Cortex of kidney (tissue), 1 donor: ENCODE measurements at places on chromosomes 6 and 20.

DNA sequence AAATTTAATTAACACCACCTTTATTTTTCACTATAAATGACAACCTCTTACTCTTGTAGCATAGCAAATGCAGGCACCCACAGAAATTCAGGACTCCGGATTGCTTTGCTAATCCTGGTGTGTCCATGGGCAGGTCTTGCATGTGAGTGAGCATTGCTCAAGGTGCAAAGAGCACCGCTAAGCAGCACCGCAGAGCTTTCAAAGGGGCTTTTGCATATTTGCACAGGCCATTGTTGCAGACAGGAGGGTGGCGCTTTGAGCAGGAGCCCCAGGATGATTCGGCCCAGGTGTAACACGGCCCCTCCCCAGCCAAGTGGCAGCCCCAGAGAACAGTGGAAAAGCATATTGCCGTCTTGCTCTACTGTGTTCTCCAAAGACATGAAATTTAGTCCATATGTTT, 293.2 kb downstream of the NRN1 start:
- no peak for DNase-seq

DNA sequence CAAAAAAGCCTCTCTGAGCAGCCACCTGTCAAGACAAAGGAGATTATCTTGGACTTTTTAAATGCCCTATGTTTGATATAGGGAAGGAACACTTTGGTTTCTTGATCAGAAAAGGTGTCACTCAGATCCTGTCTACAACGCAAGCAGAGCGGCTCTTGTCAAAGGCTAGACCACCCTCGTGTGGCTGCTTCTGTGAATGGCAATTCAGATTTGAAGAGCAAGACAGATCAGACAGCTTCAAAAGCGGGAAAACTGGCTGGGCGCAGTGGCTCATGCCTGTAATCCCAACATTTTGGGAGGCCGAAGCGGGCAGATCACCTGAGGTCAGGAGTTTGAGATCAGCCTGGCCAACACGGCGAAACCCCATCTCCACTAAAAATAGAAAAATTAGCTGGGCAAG, 10.1 kb upstream of the NXT1 start:
- no peak for DNase-seq

DNA sequence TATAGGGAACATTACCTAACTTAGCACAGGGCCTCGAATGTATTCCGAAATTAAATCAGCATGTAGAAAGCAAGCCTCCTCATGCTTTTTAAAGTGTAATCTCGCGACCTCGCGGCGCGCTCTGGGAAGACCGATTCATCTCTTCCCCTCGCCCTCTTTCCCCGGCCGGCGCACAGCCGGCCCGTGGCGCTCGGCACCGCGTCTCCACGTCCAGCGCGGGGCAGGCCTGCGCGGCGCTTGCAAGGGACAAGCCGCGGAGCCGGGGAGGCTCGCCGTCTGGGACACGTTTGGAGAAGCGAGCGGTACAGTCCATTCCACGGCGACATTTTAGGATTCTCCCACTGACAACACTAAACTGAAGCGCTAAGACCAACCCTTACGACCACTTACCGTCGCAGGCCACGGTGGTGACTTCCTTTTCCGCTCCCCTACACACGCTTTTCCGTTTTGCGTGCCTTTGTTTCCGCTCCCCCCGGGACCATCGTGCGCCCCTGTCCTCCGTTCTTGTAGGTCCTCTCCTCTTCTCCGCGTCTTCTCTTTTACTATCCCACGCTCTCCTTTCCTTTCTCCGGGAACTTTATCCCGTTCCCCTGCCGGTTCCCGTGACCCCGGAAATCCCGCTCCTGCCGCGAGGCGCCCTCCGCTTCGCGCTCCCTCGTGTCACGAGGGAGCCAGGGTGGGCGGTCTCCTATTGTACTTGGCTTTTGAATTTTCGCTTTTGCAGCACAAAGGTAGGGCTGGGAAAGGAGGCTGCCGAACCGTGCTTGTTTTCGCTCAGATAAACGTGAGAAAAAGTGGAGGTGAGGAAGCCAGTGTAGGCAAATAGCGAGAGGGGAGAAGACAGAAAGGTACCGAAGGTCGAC, at the start of gene ECHDC1:
Gene ECHDC1, minus strand, starts transcription at position 664 of the 863 bp plus-strand sequence. CDS start 12,581 bp downstream, outside the sequence.
- DNase-seq = no peak

- DNase-seq = no peak
These were observed 37.1 kb downstream of the SUN5 start for GRCh38 chr20:32966881-32967781.

DNA sequence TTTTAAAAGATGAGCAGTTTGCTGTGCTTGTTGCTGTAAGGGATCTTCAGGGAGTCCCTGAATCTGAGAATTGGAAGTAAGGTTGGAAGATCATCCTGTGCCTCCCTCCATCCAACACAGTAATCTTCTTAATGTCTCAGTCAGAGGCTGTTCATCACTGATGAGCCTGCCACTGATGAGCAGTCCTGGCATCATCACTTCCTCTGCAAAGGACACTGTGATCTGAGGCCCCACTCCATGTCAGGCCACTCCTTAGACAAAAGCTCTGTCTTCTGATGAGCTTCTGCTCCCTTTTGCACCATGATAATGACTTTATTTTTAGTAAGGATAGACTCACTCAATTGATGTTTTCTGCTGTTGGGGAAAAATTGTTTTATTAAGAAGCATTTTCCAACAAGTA, 121.0 kb downstream of the UST start:
- DNase-seq = no peak

- no peak for DNase-seq
These were observed 2.2 kb downstream of the TM9SF4 start for GRCh38 chr20:32111753-32112152.

GRCh38 chr6:73728548-73729205, 32.7 kb downstream of the CD109 start:
- DNase-seq = no peak

GRCh38 chr6:135527116-135527959, 29.8 kb upstream of the AHI1 start:
- no peak for DNase-seq

- no peak for DNase-seq
These were observed 823.4 kb upstream of the GJE1 start for GRCh38 chr6:141309295-141309694.

GRCh38 chr6:4125500-4125899, 9.9 kb downstream of the ECI2 start:
- DNase-seq = no peak

GRCh38 chr20:43563429-43563828, 4.6 kb downstream of the SGK2 start:
- DNase-seq = no peak

DNA sequence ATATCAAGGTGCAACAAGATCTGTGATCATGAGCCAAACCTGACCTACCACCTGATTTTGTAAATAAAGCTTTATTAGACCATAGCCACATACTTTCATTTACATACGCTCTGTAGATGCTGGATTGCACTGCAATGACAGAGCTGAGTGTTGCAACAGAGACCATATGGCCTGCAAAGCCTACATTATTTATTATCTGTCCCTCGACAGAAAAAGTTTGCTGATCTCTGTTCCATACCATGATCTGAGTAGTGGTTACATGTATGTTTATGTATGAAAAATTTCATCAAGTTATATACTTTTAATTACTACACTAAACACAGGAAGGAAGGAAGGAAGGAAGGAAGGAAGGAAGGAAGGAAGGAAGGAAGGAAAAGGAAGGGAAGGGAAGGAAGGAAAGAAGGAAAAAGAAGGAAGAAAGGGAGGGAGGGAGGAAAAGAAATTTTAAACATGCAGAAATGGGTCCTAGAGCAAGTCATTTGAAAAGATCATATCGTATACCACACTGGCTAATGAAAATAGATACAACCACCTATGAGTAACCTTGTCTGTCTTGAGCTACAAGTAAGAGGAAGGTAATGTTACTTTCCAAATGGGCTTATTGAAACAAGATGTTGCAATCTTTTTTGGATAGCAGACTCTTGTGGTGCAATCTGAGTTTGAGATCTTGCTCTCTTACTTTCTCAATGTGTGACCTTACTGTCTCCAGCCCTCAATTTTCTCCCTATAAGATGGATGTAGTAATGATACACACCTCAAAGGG, 441.0 kb downstream of the KIF16B start:
- no peak for DNase-seq

GRCh38 chr6:7261852-7262461, 51.0 kb downstream of the SSR1 start:
- DNase-seq = no peak

GRCh38 chr6:75503291-75503690, 9.7 kb upstream of the FILIP1 start:
- no peak for DNase-seq

- no peak for DNase-seq
These were observed 121.3 kb upstream of the SALL4 start for GRCh38 chr20:51923633-51924032.

GRCh38 chr6:147164761-147165160, 39.5 kb upstream of the STXBP5 start:
- DNase-seq = no peak

- no peak for DNase-seq
These were observed 96.9 kb downstream of the RFX6 start for GRCh38 chr6:116973976-116974375.

- DNase-seq = no peak
These were observed 1.3 kb downstream of the PXT1 start for GRCh38 chr6:36441307-36441894.

DNA sequence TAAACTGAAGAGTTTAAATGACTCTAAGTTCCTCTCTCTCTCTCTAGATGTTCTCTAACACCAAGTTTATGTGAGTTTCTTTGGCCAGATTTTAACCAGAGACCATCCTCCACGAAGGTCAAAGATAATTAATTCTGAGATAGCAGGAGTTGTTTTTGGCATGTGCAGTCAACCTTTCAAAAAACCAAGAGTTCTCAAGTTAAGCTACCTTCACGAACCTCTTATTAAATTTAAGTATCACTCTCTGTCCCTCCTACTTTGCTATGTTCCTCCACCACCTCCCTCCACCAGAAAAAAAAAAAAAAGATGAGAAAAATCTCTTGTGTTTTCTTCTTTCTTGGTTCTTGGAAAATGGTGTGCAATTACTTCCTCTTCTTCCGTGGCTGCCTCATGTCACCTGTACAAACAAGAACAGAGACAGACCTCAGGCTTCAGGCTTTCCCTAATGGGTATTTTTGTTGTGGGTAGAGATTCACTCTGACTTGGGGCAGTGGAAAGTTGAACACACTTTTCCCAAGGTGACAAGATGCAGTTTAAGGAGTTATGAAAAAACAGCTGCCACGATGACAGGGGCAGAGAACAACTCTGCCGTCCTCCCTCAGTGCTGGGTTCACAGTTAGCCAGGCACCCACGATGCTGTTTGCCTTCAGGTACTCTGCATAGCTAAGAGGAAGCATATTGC, 64.3 kb downstream of the ADTRP start:
- no peak for DNase-seq

DNA sequence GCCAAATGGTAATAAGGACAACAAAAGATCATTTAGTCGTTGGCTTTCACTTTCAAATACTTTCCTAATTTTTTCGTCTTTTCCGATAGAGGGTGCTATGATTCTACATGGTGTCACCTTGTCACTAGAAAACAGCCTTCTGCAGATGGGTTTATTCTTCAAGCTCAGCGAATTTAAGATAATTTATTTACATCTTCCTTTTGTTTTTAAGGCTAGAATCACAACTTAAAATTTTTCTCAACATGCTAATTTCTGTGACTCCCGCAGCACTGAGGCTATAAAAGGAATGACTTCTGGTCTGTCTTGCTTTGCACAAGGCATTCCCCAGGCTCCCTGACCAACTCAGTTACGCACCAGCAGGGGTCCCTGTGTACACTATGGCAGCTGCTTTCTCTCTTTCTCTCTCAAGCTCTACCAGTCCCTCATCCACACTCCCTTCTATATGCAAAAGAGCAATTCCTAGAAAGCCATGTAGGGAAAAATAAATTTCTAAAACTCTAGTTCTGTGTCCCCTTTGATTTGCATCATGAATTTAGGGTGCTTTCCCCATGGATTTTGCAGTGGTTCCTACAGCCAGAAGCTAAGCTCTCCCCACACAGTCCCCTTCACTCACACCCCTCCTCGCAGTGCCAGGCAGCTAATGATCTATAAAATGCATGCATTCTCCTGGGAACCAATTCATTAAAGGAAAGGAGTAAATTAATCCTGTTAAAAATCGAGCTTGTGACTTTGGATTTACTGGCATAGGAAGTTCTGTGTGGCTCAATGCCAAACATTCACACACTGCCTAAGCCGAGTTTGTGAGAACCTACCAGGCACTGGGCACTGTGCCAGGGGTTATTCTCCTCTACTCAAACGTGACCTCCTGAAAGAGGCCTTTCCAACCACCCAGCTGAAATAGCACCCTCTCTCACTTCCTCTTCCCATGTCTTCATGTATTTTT, 74.5 kb downstream of the DCDC2 start:
- DNase-seq = no peak

GRCh38 chr6:31450751-31451150, 47.2 kb upstream of the MICB start:
- DNase-seq = no peak

- DNase-seq = no peak
These were observed 24.1 kb downstream of the HLA-C start for GRCh38 chr6:31247813-31248212.

DNA sequence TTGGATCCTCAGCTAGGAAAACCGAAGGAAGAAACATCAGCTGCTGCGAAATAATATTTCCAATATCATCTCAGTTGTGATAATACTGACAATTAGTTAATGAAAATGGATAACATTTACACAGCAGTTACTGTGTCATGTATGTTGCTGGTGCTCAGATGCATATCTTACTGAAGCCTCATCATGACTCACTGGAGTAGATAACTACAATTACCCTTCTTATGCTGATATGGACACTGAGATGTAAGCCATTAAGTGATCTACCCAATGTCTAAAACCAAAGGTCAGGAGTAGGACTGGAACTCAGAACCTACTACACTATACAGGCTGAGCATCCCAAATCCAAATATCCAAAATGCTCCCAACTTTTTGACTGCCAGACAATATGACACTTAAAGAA, 54.7 kb upstream of the LYRM2 start:
- DNase-seq = no peak

GRCh38 chr6:82270881-82271635, 23.5 kb upstream of the IBTK start:
- no peak for DNase-seq

- peak; percentile 20 for DNase-seq
These were observed at the start of gene ENTPD6 for GRCh38 chr20:25195014-25195961. Gene ENTPD6, plus strand, starts transcription at chr20:25195712. Its CDS starts 10,825 bp downstream, at chr20:25206537.

GRCh38 chr6:85712346-85712745, 69.7 kb upstream of the SYNCRIP start:
- no peak for DNase-seq

DNA sequence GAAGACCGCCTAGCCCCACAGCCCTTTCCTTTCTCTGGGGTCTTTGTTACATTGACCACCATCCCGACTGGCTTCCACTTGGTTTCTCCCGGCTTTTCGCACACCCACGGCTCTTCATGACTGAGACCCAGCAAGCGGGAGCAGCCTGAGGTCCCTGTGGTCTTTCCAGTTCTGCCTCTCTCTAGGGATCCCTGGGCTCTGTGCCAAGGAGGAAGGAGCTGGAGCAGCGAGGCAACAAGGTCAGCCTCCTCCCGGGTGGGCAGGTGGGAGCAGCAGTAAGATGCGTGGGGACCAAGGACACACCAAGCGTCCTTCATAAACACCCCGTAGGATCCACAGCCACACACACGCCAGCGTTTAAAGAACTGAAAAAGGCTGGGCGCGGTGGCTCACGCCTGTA, 29.6 kb upstream of the MRGBP start:
- DNase-seq = no peak

- DNase-seq = no peak
These were observed 693 bp downstream of the FAM50B start for GRCh38 chr6:3849681-3850450.
